Stimulated activated effector memory CD8-positive, alpha-beta T cell treated with anti-CD3 and anti-CD28 coated beads, Interleukin-12 subunit alpha, Interleukin-12 subunit beta, amount 100 ng/mL, for 72 hours (primary cell): ENCODE measurements at places on chromosomes 2 and 18.

DNA sequence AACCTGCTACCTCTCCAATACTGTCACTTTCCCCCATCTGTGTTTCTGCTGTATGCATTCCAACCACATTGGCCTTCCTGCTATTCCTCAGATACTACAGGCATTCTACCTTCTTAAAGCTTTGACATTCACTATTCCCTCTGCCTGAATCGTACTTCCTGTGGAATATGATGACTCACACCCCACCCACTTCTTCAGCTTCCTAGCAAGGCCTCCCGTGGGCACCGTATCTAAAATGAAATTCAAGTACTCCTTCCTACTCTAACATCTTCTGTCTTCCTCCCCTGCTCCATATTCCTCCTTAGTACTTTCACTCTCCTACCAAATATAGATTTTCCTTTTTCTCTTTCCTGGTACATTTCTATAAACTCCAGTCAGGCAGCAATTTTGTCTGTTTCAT lies 710.4 kb downstream of the RNF144A start:
- no peak for DNase-seq

- DNase-seq: no peak
Observed at GRCh38 chr2:128584296-128584890, 265.7 kb upstream of the HS6ST1 start.

DNA sequence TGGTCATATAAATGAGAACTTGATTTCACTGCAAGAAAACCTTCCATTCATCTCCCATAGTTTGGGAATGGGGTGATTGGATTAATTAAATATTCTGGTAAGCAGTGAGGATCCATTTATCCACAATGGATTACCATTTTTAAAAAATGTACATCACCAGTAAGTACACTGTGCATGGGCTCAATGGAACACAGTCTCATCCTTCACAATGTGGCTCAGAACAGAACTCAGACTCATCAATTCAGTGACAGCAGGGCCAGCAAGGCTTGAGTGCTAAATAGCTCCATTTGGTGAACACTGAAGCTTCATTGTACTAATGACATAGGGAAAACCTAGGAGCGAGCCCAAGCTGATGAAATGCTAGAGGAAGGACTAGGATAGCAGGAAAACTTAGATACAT lies 223.8 kb downstream of the CMPK2 start:
- DNase-seq: no peak

DNA sequence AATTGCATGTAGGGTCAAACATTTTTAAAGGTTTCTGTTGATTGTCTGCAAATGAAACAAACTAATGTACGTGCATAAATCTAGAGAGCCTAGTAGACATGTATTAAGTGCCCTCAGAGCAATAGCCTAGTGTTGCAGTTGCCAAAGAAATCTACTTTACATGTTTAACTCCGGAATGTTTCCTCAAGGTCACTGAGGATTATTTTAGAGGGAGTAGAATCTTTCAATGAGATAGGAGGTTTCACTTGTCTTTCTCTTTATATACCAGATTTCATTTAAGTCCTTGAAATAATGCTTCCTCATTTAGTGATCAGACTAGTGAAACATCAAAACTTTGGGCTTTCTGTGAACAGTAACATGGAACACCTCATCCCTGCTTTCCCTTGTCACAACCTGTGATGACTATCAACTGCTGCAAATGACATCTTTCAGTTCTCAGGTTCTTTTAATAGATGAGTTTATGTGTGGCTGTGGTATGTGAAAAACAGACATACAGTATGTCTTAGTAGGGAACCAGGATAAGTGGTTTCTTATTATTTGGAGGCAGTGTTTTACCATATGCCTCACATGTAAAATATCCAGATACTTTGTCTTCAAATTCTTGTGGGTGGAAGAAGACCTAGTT lies 5.5 kb downstream of the UBE2E3 start:
- no peak for DNase-seq

DNA sequence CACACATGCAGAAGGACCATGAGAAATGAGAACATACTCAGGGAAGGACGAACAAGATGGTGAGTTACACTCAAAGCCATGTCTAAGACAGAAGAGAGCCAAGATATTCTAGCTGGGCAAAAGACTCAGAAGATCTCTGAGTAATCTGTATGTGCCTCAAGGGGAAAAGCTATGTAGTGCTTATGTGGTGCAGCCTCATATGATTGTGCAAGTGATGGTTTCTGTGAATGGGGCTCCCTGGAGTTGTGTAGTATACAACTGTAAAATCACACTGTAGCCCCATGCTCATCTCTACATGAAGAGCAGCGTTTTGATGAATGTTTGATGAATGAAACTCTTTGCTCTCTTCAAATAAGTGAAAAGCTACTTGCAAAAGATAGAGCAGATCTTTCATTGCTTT lies 57.5 kb downstream of the OSR1 start:
- DNase-seq: no peak

DNA sequence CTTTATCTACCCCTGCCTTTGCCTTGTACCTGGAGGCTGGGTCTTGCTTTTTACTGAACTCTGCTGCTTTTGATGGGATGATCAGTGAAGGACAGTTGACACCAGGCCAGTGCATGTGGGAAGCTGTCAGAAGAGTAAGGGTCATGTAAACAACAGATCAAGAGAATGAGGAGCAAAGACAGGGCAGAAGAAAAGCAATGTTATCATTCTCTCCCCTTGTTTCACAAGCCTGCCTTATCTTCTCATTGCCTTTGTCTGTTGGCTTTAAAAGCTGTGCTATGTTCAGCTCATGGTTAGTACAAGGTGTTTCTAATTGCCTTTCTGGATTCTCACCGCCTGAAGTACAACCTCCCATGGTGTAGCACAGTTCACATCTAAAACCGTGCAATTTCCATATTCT lies 27.6 kb downstream of the LYPD1 start:
- no peak for DNase-seq

DNA sequence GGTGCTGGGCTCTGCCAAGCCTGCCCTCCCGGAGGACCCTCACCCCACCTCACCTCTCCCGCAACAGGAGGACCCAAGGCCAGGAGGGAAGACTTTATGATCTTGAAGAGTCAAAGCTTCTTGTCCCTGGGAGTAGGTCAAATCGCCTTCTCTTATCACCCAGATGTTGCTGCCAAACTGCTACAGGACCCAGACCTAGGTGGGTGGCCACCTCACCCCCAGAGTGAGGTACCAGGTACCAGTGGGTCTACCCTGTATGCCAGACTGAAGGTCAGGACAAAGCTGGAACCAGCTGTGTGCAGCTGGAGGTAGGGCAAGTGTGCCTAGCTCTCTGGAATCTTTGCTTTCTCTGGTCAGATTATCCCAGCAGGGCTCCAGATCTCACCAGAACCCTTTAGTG lies 197.2 kb downstream of the ZFP36L2 start:
- DNase-seq: no peak

- peak; percentile 87 for DNase-seq
Observed at GRCh38 chr2:10493634-10494281, 45.6 kb upstream of the ODC1 start.

DNA sequence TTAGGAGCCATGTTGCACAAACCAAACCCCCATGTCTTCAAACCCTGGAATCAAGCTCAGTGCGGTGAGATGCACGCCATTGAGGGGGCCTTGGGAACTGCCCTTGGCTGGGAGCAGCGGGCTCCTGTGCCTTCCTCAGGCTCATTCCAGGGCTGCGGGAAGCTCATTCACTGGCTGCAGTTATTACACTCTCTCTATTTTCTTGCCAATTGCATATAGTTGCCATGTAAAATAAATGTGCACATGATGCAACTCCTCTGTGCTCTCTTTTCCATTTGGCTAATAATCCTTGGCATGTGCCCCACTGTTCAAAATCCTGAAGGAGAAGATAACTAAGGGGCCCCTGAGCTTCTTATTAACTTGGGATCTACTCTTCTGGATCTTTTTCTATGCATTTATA lies 74.7 kb downstream of the KCTD1 start:
- DNase-seq: no peak

DNA sequence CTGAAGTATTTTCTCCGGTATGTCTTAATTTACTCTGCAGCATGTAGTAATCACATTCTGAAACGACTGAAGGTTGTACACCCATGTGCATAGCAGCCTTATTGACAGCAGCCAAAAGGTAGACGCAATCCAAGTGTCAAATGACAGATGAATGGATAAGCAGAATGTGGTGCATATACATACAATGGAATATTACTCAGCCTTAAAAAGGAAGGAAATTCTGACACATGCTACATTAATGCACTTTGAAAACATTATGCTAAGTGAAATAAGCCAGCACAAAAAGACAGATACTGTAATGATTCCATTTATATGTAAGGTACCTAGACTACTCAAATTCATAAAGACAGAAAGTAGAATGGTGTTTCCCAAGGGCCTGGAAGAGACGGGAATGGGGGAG lies 88.0 kb upstream of the EFEMP1 start:
- no peak for DNase-seq

DNA sequence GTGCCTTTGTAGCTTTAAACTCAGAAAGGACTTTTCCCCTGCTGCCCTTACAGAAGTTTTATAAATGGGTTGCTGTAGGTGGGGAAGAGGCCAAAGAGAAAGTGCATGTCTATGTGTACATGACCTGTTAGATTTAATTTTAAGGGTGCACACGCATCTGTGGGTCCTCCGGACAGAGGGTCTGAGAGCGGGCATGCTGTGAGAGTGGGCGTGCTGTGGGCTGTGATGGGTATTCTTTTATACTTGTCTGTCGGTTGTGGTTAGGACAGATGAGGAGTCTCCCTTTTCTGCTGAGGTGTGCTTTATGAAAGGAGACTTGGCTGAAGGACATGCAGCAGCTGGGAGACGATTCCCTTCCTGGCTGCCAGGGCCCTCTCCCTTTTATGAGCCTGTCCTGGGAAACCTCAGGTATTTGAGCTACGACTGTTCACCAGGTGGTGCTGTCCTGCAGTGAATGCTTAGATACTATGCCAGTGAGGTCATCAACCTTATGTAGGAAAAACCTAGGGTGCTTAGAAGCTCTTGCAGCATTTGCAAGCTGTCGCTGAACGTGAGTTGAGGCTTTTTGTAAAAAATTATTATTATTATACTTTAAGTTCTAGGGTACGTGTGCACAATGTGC lies 67.5 kb downstream of the TANC1 start:
- DNase-seq: no peak

DNA sequence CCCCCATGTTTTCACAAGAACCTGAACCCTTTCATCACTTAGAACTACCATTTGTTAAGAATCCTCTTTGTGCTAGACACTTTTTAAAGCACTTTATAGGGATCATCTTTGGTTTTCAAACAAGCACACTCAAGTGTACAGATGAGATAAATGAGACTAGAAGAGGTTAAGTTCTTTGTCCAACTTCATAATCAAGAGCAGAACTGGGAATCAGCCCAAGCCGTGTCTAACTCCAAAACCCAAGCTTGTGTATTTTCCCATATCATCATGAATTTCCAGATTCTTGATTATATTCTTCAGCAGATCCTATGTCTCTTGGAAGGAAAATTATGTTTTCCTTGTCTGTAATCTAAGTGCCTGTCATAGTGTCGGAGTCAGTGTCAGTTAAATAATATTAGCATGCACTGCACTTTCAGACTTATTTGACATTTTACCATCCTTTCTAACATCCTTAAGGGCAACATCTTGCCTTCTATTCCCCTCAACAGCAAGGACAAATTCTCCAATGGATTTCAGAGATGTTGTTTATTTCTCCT lies 123.0 kb upstream of the SETBP1 start:
- DNase-seq: no peak

DNA sequence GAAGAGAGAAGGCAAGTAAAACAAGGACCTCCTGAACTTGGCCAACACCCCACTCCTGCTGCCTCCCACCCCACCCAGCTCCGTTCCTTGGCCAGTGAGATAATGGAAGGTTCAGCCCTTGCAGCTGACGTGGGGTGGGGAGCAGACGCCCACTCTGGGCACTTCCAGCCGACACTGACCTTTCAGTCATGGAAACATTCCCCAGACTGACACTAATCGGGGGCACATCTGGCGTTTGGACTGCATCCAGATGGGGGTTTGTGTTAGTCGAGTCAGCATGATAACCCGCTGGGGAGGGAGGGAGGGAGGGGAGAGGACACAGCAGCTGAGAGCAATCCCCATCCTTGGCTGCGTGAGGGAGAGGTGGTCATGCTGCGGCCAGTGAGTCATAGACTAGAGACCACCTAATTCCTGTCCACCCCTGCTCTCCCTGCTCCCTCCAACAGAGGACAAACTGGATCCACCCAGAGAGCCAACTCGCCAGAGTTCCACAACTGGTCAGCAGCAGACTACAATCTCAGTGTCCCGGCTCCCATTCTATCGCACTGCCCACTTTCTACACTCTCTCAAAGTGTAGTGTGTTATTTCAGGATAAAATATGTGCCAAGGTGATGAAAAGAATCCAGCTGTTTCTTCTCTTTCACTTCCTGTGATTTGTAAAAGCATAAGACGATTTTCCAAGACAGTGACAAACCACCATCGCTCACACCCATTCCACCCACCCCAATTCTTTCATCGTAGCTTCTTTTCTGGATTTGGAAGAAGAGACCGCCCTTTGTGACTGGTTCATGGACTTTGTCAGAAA lies 115.4 kb upstream of the PKDCC start:
- DNase-seq: no peak

GRCh38 chr2:208112969-208113368 lies 11.4 kb downstream of the CRYGD start:
- DNase-seq: no peak

- no peak for DNase-seq
Observed at GRCh38 chr2:145412155-145412554, 892.2 kb upstream of the ZEB2 start.

GRCh38 chr18:48913201-48913600 lies 37.6 kb downstream of the SMAD7 start:
- DNase-seq: peak; percentile 38

DNA sequence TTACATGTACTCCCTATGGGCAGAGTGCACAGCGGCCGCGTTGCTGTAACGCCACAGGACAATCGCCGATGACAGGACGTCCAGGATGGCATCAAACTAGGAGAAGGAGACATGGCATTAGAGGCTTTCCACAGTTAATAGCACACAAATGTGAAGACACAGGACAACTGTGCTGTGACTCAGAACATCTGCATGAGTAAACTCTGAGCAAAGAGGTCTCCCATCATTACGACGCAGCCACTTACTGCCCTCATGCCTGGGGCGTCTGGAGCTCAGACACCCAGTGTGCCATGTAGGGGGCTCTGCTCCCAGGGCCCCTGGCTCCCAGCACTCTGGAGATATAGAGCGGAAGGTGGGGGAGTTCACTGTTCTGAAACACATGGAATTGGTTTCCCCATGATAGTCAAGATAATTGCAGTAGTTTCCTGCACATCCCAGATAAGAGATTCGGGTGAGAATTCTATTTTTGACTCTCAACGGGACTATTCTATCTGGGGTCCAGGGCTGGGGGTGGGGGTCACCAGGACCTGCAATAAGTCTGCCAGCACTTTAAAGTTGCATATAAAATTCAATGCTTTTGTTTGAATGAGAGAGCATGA lies 168.1 kb downstream of the TMEM163 start:
- no peak for DNase-seq

DNA sequence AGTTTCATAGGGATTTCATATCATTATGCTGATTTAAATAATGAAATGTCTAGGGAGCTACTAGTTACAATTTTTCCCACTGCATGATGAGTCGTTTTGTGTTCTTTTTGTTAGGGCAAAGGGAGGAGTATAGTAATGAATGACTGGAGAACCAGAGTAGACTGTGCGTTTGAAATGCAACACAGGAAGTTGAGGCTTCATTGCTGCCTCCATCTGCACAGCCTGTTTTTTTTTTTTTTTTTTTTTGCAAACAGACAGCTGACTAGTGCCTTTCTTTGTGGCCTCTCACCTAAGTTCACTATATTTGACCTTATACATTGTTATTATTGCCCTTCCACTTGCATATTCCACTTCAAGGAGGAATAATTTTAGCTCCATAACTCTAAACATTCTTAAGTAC lies 286.7 kb upstream of the LRRTM1 start:
- no peak for DNase-seq

GRCh38 chr2:105804266-105804665 lies 59.6 kb downstream of the NCK2 start:
- DNase-seq: no peak
